Anterior cingulate cortex (tissue), 58 donors: ENCODE measurements at places on chromosomes 12 and 14.

DNA sequence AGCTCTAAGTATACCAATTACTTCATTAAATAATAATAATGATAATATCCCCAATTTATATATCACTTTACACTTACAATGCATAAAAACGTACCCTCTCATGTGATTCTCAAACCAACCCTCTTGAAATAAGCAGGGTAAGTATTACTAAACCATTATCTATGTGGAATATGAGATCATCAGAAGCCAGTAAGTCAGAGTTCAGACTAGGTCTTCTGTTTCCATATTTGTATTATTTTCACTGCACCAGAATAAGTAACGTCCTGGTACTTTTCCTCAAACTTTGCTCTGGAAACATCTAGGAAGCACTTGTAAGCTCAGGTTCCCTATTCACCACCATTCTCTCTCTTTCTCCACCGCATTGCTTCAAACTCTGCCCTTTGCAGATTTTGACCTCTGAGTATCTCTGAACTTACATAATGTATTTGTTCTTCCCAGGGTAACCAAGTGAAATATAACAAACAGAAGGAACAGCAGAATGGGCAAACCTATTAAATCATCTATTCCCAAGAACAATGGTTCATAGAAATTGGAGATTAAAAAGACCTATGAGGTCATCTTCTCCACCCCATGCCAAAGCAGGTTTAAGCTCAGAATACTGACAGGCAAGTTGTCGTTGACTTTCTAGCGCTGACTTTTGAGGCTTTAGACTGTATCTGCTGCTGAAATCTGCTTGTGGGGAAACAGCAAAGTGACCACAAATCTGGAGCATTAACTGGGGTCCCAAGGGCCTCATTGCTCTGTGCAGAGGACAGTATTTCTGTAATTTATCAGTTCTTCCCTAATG is 161.3 kb upstream of the FAR2 start:
- no peak for DNase-seq

DNA sequence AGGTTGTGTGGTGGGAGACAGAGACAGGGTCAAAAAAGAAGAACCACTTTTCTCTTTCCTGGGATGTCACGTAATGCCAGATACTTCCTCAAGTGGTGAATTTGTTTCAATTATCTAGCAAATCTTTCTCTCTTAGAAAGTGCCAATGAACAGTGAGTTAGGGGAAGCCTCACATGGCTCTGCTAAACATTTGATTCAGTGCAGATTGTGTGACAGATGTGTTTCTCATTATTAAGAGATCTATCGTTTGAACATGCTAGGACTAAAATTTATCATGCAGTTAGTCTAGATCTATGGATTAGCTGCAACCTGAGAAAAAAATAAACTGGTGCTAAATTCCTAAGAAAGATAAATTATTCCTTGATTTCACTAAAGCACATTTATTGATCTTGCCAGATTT is 247.8 kb downstream of the MDGA2 start:
- no peak for DNase-seq

DNA sequence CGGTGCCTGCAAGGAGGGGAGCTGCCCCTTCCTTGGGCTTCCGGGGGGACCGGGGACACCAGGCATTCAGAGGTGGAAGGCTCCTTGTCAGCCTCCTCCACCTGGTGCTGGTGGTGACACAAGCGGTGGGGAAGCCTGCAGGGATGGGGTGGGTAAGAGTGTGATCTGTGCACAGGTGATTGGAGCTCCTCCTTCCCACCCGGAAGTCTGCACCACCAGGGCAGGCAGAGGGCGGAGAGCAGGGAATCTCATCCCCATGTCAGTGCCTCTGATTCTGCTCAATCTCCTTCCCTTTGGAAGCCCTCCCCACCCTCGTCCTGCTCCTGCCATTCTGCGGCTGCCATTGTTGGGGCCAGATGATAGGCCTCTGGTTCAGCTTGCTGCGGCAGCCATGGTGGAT is 238.1 kb upstream of the CRY1 start:
- no peak for DNase-seq

- no peak for DNase-seq
Measured at GRCh38 chr14:75764020-75764419, 103.0 kb downstream of the TTLL5 start.

DNA sequence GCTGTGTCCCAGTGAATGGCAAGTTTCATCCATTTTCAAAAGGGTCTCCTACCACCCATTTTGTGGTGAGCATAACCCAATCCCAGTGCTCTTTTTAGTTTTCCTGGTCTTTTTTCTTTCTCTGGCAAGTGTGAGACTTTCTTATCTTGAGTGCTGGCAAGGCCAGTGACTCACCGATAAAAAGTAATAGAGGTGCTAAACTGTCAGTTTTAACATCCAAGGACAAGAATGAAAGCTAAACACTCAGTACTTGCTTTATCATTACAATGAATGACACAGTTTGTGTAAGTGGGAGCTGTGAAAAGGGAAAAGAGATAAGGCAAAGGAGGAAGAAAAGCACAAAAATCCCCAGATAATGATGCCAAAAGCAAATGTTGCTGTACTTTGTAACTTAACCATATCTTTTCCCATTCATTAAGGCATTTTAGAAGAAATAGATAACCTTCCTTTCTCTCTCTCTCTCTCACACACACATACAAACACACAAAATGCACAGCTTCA is 4.9 kb upstream of the LRIG3 start:
- DNase-seq = no peak

GRCh38 chr12:120264904-120265472 is 542 bp downstream of the PXN start:
- no peak for DNase-seq

DNA sequence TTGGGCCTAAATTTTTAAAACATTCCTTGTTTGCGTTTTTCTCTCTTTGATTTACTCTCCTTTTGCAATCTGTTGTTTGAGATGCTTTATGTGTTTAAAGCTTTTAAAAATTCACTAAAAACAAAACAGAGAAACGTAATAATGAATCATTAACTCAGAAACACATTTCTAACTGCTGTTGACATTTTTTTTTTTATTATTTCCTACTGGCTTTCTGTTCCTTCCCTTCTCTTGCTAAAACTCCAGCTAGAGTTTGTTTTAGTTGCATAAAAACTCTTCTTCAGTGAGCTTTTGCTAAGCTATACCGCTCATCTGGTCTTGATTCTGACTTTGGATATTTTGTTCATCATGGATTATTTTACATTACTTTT is 29.0 kb upstream of the SRGAP1 start:
- no peak for DNase-seq

GRCh38 chr14:75274899-75275569 is 3.6 kb upstream of the FOS start:
- DNase-seq = peak; percentile 34

DNA sequence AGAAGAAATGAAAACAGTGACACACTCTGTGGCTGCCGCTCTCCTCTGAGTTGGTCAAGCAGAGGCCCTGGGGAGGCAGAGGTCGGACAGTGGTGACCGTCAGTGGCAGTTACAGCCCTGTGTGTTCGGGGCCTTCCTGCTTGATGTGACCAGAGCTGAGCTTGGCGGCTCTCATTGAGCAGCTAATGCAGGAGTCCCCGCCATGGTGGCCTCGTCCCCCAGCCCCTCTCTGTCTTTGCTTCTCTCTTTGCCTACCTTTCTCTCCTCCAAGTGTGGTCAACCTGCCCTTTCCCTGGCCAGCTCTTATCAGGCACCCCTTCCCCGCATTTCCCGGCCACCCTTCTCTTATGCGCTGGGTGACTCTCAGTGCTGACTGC is 362.8 kb downstream of the CACNA1C start:
- DNase-seq = no peak

DNA sequence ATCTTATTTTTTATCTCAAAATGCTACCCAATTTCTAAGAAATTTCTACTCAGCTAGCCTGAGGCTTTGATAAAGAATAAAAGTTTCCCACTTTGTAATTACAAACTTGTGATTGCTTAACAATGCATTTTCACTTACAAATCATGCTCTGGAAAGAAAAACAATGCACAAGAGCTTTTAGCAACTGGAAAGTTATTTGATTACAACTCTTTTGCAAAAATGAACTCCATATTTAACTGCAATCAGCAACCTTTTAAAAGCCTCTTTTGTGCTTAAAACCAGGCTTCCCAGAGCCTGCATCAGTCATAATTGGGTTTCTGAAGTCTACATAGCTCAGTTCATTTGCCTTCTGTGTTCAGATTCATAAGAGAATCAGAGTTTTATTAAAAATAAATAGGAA is 395.2 kb downstream of the PAWR start:
- DNase-seq = no peak

DNA sequence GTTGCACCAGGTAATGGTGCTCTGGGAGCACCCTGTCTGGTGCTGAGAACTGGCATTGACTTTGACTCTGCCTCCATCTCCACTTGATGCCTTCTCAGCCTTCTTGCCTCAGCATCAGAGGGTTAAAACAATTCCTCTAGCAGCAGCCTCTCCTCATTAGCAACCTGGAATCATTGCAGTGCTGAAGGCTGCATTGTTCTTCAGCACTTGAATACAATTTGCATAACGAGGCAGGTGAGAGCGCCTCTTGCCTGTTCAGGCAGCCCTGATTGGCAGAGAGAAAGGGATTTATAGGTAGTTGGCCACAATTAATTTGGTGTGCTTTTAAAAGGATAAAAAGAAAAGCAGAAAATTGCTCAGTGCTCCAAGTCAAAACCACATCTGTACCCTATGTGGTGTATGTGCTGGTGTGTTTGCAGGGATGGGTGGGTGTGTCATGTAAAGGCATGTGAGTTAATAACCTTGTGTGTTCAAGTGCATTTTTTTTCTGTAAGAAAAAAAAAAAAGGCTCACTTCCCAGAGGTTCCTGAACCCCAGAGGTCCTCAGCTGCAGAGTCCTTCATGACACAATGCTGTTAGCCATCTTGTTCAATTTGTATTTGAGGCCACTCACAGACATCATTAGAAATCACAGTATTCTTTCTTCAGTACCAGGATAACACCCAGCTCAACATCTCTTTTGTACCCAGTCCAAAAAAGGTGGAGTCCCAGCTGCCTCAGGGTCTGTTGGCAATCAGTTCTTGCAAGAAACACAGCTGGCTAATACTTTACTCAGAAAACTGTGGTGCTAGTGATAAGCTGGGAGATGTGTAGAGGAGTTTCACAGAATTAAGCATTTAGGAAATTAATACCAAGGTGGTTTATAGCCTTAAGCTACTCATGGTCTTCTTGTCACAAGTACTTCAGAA is 385.6 kb downstream of the GRIN2B start:
- no peak for DNase-seq

DNA sequence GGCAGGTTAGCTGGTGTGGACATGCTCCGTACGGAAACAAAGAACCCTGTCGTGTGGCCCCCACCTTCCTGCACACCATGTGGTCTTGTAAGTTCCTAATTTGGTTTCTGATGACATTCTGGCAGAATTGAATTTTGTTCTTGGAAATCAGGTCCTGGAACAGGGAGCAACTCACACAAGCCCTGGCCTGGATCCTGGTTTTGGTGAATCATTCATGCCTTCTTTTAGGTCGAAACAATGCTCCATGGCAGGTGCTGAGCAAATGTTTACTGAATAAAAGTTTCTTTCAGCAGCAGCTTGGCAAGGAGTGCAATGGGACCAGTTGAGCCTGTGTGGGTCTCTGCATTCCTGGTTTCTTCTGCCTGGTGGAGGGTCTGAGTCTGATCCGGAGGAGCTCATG is 978.4 kb downstream of the BCL11B start:
- no peak for DNase-seq

DNA sequence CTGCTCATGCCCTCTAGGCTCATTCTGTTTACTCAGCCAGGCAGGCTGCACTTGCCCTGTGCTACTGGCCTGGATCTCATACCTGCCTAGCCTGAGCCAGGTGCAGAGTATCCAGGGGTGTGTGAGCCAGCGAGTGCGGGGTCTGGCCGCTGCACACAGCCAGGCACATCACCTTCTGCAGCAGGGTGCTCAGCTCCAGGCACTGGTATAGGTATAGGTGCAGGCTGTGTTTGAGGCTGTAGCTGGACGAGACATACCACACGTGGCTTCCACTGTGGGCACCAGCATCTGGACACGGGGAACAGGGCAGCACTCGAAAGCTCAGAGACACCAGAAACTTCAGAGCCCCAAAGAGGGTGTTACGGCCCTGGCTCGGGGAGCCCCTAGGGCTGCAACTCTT is 424.2 kb downstream of the RERGL start:
- DNase-seq = no peak

DNA sequence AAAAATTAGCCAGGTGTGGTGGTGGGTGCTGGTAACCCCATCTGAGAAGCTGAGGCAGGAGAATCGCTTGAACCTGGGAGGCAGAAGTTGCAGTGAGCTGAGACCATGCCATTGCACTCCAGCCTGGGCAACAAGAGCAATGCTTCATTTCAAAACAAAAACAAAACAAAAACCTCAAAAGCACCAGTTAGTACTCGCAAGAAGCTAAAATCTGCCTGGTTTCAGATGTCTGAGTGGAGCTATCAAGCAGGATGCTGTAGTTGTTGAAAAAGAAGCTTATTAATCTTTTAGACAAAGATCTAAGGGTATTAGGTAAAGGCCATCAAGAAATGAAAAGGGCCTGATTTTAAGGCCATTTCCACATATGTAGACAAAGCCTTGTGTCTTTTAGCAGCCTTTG is 50.9 kb downstream of the SUPT16H start:
- no peak for DNase-seq

DNA sequence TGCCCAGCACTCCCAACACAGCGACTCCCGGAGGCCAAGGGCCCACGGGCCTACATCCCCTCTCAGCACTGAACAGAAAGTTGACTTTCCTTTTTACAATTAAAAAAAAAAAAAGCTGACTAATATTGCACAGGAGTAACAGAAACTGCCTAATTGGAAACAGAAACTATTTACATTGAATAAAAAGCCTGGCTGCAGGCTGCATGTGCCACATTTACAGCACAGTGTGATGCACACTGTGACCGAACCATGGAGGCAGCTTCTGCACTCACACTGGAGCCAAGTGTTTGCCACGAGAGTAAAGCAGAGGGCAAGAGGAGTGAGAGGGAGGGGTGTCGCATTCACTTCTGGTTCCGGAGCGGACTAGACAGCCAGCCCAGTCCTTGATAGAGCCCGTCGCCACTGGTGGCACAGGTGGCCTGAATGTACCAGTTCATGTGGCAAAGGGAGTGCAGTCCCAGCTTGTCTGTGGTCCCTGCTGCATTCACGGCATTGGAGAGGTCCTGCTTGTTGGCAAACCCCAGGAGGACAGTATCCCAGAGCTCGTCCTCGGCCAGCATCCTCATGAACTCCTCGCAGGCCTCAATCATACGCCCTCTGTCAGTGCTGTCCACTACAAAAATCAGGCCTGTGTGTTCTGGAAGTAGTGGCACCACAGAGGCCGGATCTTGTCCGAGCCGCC is 59.2 kb downstream of the SPPL3 start:
- no peak for DNase-seq

DNA sequence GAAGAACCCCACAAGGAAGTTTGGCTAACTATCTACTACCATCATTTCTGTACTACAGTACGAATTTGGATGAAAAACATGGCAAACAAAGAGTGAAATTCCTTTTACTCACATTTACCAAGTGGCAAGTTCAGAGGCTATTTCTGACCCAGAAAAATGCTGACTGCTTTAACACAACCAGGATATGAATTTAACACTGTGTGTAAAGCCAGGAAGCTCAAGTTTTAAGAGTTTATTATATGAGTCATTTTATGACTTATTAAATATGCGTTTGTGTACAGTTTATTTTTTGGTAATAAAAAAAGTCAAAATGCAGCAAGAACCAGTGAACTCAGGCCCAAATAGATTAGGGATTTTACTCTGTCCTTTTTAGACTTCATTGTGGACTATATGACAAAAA is 58.4 kb upstream of the STAC3 start:
- DNase-seq = no peak

GRCh38 chr14:93231129-93231979 is 24.3 kb downstream of the UBR7 start:
- DNase-seq = peak; percentile 66
